ENCODE measurements at places on chromosomes 6 and 20.
A peak's percentile ranks its signal among the peaks of the same experiment; 100 is the strongest.

DNA sequence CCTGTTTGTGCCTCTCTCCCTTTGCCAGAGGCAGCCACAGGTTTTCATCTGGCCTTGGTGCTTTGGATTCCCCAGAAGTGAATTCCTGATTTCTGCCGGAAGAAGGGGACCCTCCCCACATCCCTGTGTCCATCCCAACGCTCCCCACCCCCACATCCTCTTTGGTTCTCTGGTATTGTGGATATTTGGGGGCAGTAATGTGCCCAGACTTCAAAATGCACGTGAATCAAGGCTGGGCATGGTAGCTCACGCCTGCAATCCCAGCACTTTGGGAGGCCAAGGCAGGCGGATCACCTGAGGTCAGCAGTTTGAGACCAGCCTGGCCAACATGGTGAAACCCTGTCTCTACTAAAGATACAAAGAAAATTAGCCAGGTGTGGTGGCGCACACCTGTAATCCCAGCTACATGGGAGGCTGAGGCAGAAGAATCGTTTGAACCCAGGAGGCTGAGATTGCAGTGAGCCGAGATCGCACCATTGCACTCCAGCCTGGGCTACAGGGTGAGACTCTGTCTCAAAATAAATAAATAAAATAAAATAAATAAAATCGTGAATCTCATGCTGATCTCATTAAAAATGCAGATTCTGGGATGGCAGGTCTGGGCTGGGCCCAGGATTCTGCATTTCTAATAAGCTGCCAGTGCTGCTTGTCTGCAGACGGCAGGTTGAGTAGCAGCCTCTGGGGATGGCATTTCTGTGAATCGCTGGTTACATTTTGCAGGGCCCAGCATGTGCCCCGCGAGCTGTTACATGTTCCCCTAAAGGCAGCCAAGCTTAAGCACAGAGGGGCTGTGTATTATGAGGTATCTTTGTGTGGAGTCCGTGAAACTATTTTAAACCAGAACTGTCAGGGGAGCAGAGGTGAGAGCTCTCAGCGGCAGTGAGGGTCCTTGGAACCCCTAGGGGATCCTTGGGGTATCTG, 49.0 kb downstream of the SYNJ2 start:
- DNase-seq, result no peak

GRCh38 chr6:6460416-6460815, 128.1 kb upstream of the LY86 start:
- no peak for DNase-seq

DNA sequence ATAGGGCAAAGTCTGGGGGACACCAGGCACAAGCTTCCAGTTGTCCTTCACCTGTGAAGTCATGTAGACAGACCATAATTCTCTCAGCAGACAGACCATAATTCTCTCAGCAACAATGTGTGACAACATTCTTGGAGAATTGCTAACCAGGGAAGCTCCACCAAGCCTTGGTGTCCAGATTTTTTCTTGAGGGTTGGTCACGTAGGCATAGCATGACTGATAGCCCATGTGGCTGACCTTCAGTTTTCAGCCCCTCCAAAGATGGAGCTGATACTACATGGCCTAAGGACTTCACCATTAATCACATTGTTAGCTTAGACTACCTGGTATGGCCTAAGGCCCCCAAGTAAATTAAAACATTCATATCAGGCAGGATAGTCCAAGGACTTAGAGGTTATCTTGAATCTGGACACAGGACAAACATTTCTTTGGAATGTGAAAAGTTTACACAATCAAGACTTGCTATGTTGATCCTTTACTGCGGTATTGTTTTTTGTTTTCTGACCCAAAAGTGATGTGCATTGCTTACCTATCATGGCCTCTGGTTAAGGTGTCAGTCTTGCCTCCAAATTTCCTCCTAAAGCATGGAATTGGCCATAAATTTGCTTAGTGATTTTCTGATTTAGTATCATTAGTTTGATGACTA, 76.9 kb downstream of the CEP57L1 start:
- DNase-seq, result no peak

GRCh38 chr6:31083742-31084354, 28.5 kb downstream of the C6orf15 start:
- peak; percentile 48 for DNase-seq

GRCh38 chr20:20211274-20211987, 156.5 kb upstream of the INSM1 start:
- DNase-seq, result no peak

- no peak for DNase-seq
Measured at GRCh38 chr6:14353281-14353680, 235.7 kb downstream of the CD83 start.

All from CD4-positive, alpha-beta T cell treated with Interleukin-21 for 1 hour (primary cell).